ENCODE measurements at places on chromosomes 3 and 15.

GRCh38 chr15:78018445-78018844, 59.1 kb downstream of the TBC1D2B start:
- no peak for DNase-seq

GRCh38 chr3:108097322-108098002, 6.6 kb upstream of the CD47 start:
- DNase-seq: no peak

- no peak for DNase-seq
Measured at GRCh38 chr3:143910756-143911155, 60.9 kb upstream of the DIPK2A start.

GRCh38 chr3:149553781-149554451, 79.4 kb downstream of the TM4SF4 start:
- no peak for DNase-seq

- DNase-seq: no peak
Measured at GRCh38 chr3:36786921-36787890, 22.9 kb upstream of the DCLK3 start.

DNA sequence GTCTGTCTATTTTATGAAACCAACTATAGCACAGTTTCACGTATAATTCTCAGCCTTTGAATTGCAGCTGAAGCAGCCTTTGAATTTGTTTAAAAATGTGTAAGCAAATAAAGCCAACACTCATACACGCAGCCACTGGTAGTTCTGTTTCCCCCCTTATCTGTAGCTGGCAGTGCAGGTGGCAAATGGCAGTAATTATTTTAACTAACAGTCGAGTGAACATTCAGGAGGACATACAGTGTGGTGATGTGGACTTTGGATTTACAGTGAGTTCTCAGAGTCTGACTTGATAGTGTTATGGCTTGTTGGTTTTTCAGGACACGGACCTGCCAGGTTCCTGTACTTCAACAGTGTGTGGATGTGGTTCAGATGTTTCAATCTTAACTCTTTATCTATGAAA, 64.0 kb upstream of the SKOR1 start:
- DNase-seq: no peak

DNA sequence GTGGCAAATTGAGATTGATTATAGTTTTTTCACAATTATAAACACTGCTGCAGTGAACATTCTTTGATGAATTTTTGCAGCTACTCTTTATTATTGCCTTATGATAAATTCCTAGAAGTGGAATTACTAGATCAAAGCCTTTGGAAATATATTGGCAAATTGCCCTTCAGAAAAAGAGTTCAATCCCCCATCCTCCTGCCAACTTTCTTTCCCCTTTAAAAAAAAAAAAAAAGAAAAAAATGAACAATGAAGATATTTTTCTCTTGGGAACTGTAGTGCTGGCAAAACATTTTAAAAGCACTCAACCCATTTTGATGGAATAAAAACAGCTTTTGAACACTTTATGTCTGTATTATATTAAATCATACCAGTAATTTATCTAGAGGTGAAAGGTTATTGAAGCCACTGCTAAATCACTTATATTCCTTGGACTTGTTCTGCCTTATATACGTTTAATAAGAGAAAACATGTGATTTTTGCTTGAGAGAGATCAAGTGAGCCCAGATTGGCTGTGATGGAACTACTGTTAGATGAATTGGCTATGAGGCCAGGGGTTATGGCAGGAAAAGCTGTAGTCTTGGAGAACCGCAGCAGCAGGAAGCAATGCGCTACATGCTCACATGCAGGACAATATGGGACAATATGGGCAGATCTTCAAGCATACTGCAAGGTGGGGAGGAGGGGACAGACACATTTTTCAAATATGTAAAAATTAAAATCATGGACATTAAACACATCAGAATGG, 212.8 kb upstream of the C2CD4B start:
- no peak for DNase-seq

DNA sequence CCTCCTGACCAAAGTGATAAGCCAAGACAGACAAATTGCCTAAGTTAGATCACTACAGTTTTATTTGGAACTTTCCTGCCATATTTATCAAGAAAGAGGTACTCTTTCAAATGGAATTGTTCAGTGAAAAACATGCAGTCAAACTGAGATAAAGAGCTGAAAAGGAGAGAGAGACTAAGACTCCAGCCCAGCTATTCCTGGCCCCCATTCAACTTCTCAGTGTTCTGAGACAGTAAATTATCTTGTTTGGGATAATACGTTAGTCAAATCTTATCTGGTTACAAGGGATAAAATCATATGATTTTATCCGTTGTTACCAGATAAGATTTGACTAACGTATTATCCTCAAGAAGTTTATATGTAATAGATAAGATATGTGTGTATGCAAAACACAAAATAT, 67.6 kb upstream of the CMC1 start:
- no peak for DNase-seq

- no peak for DNase-seq
Measured at GRCh38 chr3:39255503-39256325, 24.1 kb downstream of the CX3CR1 start.

DNA sequence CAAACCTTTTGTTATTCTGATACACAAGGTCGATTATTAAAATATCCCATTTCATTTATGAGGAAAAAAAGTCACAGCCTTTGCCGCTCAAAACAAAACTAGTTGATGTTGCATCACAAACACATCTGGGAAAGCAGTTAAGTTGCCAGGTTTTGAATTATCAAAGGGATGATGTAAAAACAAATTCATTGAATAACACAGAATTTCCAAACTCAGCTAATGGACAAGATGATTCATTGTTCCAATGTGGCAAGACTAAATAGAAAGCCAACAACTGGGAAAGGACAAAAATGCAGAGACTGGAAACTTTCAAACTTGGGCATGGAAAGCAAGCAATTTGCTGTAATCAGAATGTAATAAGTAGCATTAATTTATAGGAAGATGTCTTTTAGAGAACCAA, 610.0 kb upstream of the ZNF385D start:
- DNase-seq: no peak

DNA sequence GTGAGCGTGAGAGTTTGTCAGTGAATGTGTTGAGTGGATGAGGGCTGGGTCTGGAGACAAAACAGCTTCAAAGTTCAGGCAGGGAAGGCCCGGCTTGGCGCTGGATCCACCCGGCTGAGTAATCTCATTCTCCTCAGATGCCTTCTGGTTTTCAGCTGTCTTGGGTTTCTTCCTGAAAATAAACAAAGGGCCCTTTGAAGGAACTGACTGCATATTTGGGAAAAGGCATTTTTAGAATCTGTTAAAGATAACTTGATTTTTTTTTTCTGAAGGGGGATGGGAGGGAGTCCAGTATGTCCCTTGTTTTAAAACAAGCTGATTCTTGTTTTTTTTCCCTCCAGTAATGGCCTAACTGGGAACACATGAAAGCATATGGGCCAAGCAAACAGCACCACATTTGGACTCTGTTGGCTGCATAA, 86.4 kb downstream of the TIGIT start:
- peak; percentile 87 for DNase-seq

- no peak for DNase-seq
Measured at GRCh38 chr15:40388941-40389823, 6.7 kb downstream of the KNSTRN start.

DNA sequence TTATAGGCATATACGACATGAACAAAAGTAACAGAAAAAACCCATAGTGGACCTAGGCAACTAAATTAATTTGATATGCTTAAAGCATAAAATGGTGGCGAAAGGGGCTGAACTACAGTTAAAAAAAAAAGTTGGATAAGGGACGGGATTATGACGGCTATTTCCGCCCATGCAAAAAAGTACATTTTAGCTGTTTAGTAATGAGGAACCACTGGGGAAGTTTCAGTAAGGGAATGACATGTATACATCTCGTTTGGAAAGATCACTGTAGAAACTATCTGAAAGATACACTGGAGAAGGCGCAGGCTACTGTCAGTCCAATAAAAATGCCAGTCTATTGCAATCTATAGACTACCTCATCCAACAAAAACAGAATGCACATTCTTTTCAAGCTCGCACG, 65.6 kb downstream of the ZNF148 start:
- DNase-seq: no peak

DNA sequence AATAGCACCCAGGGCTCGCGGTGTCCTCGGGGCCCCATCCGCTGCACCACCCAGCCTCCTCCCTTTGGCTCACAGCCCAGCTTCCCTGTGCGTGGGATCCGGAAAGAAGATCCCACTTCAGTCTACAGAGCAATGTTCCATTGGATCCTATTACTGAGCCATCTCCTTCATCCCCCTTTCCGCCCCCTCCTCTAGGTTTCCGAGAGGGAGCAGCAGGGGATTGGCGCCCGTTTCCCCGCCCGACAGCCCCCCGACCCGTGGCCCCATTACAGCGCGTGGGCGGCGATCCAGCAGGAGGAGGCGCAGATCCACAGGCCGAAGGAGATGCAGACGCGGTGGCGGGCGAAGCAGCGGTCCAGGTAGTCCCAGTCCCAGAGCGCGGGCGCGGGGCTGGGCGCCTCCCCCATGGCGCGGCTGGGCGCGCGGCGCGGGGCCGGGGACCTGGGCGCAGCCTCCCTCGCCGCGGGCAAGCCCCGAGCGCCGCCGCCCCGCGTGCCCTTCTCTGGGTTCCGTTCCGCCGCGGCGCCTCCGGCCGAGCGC, 340 bp downstream of the TMEM44 start:
- peak; percentile 16 for DNase-seq

- no peak for DNase-seq
Measured at GRCh38 chr3:70561796-70562195, 249.4 kb upstream of the MDFIC2 start.

DNA sequence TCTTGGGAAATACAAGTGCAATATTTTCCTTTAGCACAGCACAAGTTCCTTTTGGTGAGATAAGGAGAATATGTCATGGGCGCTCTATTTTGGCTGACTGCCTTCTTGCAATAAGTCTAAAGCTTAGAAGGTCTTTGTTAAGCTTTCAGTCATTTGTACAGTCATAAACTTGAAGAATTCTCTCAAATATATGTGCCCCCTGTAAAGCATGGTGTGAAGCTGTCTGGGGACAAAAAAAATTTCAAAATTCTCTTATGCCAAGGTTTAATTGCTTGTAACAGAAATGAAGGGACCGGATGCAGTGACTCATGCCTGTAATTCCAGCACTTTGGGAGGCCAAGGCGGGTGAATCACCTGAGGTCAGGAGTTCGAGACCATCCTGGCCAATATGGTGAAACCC, 21.7 kb upstream of the ARID3B start:
- DNase-seq: peak; percentile 31

- no peak for DNase-seq
Measured at GRCh38 chr3:108394563-108394962, 98.2 kb downstream of the HHLA2 start.

GRCh38 chr3:24686808-24687207, 192.2 kb upstream of the THRB start:
- peak; percentile 61 for DNase-seq

GRCh38 chr3:157056035-157056434, 103.9 kb downstream of the CCNL1 start:
- no peak for DNase-seq

- no peak for DNase-seq
Measured at GRCh38 chr3:138314751-138315150, 14.9 kb downstream of the NME9 start.

GRCh38 chr3:23653647-23654525, 151.9 kb upstream of the UBE2E1 start:
- DNase-seq: no peak

- DNase-seq: no peak
Measured at GRCh38 chr3:85180-85579, 111.4 kb upstream of the CHL1 start.

DNA sequence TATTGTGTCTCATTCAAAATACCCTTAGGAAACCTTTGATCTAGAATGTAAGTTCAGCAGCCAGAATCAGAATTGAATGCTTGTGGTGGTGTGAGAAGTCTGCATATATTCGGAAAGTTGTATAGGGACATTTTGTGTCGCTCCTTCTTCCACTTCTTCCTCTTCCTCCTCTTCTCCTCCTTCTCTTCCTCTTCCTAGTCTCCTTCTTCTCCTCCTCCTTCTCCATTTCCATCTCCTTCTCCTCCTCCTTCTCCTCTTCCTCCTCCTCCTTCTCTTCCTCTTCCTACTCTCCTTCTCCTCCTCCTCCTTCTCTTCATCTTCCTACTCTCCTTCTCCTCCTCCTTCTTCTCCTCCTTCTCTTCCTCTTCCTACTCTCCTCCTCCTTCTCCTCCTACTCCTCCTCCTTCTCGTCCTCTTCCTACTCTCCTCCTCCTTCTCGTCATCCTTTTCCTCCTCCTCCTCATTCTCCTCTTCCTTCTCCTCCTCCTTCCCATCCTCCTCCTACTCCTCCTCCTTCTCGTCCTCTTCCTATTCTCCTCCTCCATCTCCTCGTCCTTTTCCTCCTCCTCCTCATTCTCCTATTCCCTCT, 749.3 kb upstream of the GOLIM4 start:
- DNase-seq: no peak

DNA sequence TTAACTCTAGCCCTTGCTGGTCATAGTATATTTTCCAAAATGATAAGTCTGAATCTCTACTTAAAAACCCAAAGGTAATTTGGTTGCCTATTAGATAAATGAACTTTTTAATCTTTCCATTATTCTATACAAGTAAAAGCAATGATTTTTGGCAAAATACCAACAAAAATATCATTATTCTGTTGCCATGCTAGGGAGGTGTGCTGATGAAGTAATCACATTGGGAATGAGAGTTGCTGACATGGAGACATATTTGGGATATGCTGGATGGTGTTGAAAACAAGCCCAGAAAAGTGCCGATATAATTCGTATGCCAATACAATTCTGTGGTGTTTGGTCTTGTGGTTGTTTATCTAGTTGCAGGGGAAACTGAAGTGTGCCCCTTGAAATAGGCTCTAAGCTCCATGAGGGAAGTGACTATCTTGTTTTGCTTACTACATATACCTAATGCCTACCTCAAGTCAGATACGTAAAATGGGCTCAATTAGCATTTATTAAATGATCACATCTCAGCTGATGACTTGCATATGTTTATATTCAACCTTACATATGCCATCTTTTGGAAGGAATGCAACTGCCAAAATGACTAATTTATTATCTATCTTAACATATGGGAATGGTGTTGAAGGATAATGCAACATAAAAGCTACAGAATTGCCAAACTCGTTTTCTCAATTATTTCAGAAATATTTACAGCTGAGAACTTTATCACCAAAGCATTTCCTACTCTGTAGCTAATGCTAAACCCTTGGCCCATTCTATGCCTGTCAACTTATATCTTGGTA, 5.8 kb downstream of the TOPBP1 start:
- no peak for DNase-seq

- DNase-seq: no peak
Measured at GRCh38 chr15:31402003-31402402, 75.4 kb downstream of the KLF13 start.

DNA sequence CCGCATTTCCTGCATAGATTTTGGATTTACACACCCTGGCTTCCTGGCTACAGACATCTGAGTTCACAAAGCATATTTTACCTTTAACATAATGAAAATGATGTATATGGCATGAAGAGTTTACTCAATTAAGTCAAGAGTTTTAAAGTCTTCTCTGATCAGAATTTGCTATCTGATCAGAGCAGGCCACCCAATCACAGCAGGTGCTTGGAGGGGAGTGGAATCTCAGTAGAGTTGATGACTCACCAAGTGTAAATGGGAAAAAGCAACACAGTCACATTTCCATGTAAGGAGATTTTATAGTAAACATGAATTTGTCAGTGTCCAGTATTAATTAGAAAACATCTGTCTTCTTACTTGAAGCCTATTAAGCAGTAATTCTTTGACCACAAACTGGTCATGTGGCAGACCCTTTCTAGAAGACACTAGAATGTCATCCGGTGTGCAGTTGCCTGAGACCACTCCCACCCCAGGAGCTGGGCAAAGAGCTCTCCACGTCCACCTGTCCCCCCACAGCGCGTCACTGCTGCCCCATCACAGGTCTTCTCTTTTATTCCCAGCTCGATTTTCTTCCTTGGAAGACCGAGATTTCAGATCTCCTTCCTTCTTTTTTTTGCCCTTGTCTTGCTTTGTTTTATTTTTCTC, 10.8 kb downstream of the MESD start:
- DNase-seq: peak; percentile 72

- no peak for DNase-seq
Measured at GRCh38 chr3:56935811-56936210, 124.7 kb upstream of the SPATA12 start.
